ENCODE measurements at places on chromosomes 3 and 15.

GRCh38 chr15:53038655-53038941 lies 248.5 kb upstream of the ONECUT1 start:
- DNase-seq, result no peak

- DNase-seq, result peak; percentile 77
These were observed 447 bp upstream of the SHQ1 start for GRCh38 chr3:72848703-72849081.

GRCh38 chr3:52527732-52528585 lies 5.7 kb downstream of the NT5DC2 start:
- no peak for DNase-seq

DNA sequence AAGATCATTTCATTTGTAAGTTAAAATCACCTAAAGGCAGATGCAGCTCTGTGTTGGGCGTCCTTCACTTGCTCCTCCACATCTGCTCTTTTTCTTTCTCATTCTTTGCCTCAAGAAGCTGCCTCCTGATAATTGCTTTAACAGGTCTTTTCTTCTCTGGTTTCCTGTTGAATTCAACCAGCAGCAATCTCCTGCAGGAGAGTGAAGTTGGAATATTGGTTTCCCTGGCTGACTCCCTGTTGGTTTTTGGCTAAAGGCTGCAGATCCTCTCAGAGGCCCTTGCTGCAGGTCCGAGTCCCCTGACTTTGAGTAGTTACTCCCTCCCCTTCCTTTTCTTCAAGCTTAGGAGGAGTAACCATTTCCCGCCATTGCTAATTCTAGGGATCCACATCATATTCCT lies 4.2 kb downstream of the TP63 start:
- no peak for DNase-seq

GRCh38 chr3:150248116-150248887 lies 159.8 kb upstream of the TSC22D2 start:
- no peak for DNase-seq

DNA sequence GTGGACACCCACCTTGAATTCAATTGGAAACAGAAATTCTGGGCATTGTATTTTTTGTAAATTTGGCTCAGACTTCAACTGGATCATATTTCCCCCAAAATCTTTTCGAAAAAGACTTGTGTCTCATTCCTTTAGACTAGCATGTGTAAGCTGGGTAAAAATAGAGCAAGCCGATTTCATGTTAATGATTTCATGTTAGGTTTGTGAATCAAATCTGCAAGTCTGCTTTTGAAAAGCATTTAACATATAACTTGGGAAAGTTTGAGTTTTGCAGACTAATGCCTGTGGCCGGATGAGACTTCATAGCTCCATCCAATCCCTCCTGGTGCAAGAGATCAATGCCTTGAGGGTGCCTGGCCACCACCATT lies 64.5 kb downstream of the FLNB start:
- DNase-seq, result no peak

DNA sequence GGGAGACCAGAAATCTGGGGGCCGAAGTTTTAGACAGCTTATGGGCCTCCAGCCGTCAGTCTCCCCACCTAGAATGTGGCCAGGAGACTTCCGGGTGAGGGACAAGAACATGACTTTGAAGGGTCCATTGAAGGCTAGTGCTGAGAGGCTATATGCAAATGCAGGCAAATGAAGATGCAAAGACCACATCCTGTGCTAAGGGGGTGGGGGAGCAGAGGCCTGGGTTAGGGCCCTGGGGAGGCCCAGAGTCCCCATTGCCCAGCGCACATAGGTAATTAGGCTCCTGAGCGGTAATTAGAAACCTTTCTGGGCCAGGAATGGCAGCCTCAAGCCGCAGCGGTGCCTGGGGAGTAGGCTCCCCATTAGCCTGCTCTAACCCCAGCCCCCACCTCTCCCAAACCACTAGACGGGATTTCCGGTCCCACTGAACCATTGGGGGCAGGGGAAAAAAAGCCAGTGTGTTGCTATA lies 6.8 kb downstream of the CSK start:
- DNase-seq, result peak; percentile 92

- DNase-seq, result no peak
These were observed 6.9 kb downstream of the PLCH1 start for GRCh38 chr3:155737844-155738460.

GRCh38 chr3:52303811-52304210 lies 12.3 kb upstream of the DNAH1 start:
- no peak for DNase-seq

GRCh38 chr15:77347197-77347596 lies 72.7 kb downstream of the PEAK1 start:
- no peak for DNase-seq

DNA sequence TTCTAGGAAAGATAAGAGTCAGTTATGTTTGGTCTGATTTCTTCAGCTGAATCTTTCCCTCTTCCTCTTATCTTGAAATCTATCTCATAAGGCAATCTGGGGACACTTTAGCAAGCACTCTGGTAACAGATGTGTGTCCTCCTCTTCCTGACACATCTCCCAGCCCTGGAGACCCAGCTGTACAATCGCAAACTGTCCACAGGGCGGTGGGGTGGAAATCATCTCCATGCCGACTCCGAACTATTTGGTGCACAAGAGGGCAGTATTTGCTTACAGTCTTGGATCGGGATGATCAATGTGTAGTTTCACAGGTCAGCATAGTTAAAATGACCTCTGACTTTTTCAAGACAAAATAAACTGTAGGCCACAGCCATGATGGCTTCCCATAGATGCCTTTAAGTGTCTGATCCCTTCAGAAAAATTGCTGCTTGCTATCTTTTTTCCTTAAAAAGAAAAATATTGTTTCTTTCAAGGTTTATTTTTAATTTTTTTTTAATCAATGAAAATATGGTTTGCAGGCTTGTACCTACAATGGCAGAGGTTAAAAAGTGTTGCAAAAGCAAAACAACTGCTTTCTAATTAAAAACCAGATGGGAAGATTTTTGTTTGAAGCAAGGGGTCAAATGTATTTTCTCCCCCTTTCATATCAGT lies 17.7 kb downstream of the EEFSEC start:
- no peak for DNase-seq

- DNase-seq, result peak; percentile 44
These were observed 52.4 kb downstream of the TBL1XR1 start for GRCh38 chr3:177144922-177145321.

DNA sequence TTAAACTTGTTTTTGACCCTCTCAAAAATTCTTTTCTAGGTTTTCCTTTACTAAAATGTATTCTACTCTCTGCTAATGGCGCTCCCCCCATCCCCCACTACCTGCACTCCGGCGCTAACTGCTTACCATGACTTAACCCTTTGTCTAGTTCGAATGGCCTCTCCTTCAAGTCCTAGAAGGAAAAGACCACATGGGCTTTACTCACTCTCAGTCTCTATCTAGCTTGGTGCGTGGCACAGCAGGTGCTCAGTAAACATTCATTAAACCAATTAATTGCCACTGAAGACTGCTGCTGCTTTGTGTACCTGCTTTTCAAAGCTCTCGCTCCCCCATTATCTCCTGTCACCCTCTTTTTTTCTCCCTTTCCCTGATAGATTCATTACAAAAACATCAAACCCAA lies 457.7 kb upstream of the THRB start:
- no peak for DNase-seq

GRCh38 chr15:99125061-99125891 lies 20.4 kb downstream of the SYNM start:
- DNase-seq, result no peak

GRCh38 chr3:130465521-130465920 lies 51.5 kb upstream of the COL6A6 start:
- DNase-seq, result no peak

DNA sequence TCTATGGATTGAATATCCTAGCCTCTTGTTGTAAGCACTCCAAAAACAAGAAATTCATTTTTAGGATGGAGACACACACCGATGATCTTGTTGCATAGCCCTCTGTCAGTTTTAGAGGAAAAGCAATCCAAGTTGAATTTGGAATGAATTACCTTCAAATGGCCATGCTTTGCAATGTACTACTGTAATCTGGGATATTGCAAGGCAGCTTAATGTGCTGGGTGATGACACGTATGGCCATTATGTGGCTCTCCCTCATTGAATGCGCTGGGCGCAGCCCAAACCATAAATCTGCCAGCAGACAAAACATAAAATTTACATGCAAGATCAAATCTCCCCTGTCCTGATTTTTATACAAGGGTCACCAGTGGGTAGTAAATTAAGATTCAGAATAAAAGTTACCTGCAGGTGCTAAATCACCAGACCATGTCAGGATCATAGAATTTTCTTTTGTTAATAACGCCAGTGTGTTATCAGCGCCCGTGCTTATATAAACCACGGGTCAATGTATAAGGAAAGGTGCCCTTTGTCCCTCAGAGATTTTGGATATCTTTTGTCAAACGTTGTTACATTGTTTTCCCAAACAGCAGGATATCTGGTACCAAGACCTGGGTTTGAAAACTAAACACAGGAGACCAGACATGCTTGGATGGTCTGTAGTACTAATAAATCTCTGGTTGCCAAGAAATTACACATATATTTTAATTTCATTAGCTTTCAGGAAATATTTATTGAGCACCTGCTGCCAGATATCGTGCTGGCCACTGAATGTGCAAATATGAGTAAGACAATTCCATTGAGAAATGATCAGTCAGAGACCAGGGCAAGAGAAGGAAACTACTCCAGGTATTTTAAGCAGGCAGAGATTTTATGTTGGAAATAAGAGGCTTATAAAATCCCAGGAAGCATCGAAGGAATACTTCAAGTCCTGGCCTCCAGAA lies 237.1 kb downstream of the EBLN2 start:
- DNase-seq, result no peak

- DNase-seq, result no peak
These were observed 84.8 kb upstream of the LIMD1 start for GRCh38 chr3:45509768-45510129.

All from GM12864 (cell line).